ENCODE measurements at places on chromosomes 2 and 18.

GRCh38 chr2:66382091-66382490, 52.8 kb upstream of the MEIS1 start:
- no peak for DNase-seq

DNA sequence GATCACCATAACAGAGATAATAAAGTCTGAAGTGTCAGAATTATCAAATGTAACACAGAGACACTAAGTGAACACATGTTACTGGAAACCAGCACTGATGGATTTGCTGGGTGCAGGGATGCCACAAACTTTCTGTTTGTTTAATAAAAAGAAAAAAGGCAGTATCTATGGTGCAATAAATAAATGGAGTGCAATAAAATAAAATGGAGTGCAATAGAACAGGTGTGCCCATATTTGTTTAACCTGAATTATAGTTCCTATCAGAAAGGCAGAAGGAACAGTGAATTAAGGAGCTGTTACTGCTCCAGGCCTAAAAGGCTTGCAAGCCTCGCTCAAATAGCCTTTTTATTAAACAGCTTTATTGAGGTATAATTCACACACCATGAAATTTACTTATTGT, 81.0 kb upstream of the KIDINS220 start:
- DNase-seq: no peak

GRCh38 chr2:48343571-48344440, 186.1 kb upstream of the STON1 start:
- DNase-seq: no peak

DNA sequence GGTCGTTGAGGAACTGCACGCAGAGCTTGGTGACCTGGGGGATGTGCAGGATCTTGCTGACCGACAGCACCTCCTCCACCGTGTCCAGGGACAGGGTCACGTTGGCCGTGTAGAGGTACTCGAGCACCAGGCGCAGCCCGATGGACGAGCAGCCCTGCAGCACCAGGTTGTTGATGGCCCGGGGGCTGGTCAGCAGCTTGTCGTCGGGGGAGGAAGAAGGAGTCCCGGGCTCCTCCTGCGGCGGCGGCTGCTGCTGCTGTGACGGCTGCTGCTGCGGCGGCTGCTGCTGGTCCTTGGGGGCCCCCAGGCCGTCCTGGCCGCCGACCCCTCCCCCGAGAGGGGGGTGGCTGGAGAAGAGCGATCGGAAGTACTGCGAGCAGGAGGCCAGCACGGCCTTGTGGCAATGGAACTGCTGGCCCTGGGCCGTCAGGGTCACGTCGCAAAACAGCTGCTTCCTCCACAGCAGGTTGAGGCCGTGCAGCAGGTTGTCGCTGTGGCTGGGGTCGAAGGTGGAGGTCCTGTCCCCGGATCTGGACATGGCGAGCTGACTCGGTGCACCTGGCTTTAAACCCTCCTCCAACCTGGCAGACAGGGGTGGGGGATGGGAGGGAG, 2.7 kb downstream of the KLHL14 start:
- DNase-seq: no peak

DNA sequence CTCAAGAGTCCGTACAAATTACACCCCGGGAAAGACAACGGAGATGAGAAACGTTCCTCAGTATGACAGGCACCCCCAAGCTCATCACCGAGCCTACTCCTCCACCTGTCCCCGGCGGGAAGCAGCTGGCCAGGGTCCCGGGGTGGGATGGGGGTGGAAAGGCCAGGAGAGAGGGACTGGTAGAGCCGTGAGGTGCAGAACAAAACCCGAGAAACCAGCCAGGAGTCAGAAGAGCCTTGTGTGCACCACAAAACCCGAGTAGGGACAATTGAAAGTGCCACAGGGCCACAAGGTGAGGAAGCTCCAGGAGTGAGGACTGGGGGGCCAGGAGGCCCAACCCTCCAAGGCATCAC, 75.5 kb upstream of the SALL3 start:
- no peak for DNase-seq

- DNase-seq: no peak
These were observed 122.2 kb downstream of the BCL2 start for GRCh38 chr18:63197246-63197869.

DNA sequence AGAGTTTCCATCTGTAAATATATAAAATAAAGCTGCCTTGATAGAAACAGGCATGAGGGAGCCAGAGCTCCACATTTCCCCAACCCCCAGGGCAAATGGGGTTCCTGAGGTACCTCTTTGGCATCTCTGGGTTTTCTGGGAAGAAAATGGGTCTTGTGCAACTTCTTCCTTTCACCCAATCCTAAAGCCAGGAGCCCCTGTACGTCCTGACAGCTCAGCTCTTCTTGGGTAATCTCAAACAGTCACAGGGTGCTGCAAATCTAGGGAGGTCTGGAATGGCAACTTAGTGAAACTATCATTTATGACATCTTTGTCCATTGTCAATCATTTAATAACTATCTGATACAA, 36.6 kb upstream of the STAT1 start:
- no peak for DNase-seq

DNA sequence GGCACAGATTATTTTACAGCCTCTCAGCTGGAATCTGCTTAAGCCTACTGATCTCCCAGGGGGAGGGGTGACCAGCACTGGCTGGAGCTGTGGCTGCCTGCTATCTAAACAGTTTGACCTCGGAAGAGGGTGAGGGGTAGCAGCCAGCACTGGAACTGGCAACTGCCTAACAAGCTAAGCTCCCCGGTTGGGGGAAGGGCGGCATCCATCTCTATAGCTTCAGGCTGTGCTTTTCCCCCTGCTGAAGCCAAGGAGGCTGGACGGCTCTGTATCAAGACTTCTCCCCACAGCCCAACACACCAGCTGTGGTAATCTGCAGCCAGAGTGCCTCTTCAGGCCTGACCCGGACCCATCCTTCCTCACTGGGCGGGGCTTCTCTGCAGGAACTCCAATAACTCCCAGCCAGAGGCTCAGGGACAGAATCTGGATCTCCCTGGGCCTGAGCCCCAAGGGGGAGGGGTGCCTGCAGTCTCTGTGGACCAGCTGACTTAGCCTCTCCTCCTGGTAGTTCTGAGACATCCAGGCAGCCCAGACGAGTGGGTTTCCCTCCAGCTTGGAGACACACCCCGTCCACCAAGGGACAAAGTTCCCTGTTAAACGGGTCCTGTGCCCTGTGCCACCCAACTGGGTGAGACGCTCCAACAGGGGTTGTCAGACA, 560.2 kb downstream of the LRP1B start:
- no peak for DNase-seq

DNA sequence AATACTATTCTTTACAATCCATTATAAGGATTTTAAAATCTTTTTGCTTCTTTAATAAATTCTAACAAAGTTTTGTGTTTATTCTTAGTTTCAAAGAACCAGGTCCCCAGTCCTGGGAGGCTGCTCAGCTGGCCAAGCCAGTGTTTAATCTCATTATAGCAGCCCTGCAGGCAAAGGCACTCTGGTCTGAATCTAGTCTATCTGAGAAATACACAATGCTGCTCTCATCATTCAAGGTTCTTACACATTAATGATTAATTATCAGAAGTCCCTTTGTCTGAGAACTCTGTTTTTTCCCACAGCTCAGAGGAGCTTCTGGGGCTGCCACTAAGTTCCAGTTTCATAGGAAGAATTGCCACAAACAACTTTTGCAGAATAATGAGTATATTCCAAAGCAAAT, 27.7 kb downstream of the KCTD18 start:
- DNase-seq: no peak

DNA sequence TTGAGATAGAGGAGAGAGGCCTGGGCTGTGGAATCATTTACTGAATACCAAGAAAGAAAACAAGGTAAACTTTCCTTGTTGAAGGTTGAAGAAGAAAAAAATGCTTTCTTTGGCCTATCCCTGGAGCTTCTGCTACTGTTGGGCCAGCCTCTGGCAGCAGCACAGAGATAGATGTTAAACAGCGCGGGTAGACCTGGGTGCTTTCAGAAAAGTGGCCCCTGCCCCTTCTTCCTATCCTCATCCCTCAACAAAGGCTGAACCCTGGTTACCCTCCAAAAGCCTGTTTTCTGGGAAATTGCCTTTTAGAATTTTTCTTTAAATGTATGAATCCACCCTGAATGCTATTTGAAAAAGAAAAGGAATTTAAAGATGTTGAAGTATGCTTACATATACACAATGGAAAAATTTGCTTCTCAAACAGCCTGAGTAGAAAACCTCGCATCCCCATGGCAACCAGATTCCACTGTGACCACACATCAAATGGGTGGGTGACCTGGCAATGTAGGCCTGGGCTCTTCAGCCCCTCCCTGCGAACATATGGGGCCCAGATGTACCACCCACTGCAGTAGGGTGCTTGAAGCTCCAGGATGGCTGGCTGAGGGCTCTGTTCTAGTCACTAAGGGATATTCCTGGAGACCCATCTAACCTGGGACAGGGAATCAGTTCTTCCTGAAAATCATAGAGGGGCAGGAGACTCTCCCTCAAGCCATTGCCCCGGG, 23.4 kb upstream of the CHRNA1 start:
- DNase-seq: no peak

DNA sequence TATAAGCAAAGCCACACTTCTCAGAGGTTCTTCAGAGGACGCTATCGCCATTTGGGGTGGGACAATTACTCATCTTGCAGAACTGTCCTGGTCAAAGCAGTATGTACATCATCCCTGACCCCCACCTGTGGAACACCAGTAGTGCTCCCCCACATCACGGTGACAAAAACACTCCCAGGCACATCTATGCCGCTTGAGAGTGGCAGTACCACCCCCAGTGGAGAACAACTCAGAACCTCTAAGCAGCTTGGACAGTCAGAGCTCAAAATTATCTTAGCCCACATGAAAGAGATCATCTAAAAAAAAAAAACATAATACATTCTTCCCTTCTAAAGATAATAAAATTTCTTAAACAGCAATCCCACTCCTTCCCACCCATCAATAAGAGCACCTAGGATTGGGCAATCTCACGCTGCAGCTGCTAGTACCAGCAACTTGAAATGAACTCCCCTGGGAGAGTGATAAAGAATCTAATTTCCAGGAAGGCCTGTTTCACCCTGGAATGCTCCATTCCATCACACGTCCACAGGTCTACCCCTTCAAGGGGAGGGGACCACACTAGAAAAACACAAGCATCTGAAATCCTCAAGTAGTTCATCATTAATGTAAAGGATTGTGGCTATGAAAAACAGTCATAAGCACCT, 31.7 kb downstream of the LRP2 start:
- no peak for DNase-seq

DNA sequence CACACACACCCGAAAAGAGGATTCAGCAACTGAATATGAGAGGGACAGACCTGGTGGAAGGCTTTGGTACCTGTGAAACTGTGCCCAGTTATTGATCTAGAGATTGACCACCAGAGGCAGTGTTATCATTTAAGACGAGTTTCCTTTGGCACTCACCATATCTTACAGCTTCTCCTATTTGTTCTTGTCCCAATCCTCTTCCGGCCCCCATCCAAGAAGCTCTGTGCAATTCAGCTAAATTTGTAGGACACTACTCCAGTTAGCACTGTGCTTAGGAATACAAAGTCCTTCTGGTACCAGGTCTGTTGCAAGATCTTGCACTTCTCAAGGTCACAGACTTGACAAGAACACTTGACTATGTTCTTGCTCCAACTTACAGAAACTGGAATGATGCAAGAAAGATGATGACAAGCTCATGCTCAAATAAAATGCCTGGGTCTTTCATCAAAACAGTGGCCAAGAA, 177.7 kb downstream of the TMEM247 start:
- no peak for DNase-seq

DNA sequence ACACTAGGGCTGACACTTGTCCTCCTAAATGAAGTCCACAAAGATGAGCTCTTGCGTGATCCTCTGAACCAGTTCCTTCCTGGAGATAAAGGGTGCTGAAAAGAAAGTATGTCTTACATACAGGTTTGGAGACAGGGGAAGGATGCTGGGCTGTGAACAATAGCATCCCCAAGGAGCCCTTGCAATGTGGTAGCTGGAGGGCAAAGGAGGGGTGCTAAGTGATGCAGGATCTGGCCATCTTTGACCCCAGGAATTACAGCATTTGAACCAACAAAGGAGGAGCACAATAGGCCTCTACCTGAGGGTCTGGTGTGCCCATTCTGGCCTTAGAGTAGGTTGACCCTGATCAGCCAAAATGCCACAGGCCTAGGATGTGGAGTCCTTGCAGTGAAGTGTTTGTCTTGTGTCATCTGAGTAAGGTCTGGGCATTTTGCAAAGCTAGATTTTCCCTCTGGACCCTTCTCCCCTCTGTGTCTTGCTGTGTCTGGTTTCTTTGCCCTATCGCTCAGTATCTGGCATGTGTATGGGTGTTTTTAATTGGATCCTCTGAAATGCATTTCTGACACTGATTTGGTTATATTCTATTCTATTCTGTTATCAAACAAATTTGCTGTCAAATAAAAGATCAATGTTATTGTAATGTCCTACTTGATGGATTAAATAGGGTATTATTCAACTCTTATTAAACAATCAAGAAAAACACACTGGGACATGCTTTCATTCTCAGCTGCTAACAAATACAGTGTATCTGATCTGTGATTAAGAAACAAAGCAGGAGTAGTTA, 364.8 kb upstream of the MEIS1 start:
- no peak for DNase-seq

- no peak for DNase-seq
These were observed 289.8 kb downstream of the RAD51AP2 start for GRCh38 chr2:17228461-17228860.

GRCh38 chr2:161136696-161137324, 23.4 kb upstream of the TANK start:
- DNase-seq: peak; percentile 26

GRCh38 chr2:45006041-45006941, 3.0 kb downstream of the SIX2 start:
- no peak for DNase-seq

Data from activated naive CD4-positive, alpha-beta T cell treated with Interleukin-2 at 50 U/mL for 16 hours (primary cell).